ENCODE measurements at places on chromosomes 1 and 21.

- peak; percentile 6 for DNase-seq
Observed at GRCh38 chr1:179036844-179037465, 11.3 kb downstream of the FAM20B start.

DNA sequence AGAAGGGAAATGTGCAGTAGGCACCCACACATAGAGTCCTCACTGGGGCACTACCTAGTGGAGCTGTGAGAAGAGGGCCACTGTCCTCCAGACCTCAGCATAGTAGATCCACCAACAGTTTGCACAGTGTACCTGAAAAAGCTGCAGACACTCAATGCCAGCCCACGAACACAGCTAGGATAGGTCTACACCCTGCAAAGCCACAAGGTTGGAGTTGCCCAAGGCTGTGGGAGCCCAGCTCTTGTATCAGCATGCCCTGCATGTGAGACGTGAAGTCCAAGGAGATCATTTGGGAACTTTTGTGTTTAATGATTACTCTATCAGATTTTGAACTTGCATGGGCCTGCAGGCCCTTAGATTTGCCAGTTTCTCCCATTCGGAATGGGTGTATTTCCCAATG, 299.4 kb upstream of the OLFM3 start:
- no peak for DNase-seq

GRCh38 chr1:244118109-244118761, 67.2 kb downstream of the ZBTB18 start:
- no peak for DNase-seq

DNA sequence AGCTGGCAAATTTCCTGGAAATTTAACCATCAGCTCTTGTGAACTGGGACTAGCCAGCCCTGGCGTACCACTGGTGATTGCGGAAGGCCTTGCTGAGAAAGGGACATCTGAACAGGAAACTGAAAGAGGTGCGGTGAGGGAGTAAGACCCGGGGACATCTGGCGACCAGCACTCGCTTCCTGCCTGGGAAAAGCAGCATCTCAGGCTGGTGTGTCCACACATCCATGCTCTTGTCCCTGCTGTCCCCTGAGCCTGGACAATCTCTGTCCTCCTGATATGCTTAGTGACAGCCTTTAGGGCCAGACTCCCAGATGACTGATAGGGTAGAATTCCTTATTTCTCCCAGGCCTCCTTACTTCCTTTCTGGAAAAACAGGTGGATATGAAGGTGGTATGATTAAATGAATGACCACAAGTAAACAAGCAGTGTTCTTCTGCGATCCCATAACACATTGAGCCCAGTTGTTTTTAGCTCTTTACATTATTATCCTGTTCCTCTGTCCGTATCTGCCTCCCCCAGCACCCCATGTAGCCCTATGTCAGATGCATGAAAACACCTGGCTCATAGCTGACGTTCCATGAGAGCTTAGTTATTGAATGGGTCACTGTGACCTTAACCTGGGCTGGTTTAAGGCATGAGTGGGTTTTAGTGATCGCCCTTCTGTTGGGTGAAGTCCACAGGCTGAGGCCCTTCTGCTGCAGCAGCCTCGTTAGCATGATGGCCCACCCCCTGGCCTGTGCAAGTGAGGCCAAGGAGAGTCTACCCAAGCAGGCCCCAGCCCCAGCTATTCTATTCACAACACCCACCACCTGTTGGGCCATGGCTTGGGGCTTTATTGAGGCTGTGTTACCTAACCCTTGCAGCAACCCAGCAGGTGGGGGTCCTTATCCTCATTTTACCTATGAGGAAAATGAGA, 76.1 kb upstream of the GADD45A start:
- DNase-seq: no peak

GRCh38 chr1:11784256-11784992, 21.3 kb downstream of the MTHFR start:
- no peak for DNase-seq

GRCh38 chr21:34276711-34277425, 86.9 kb upstream of the KCNE2 start:
- DNase-seq: peak; percentile 11

GRCh38 chr1:68107771-68108170, 57.3 kb upstream of the DIRAS3 start:
- DNase-seq: no peak

DNA sequence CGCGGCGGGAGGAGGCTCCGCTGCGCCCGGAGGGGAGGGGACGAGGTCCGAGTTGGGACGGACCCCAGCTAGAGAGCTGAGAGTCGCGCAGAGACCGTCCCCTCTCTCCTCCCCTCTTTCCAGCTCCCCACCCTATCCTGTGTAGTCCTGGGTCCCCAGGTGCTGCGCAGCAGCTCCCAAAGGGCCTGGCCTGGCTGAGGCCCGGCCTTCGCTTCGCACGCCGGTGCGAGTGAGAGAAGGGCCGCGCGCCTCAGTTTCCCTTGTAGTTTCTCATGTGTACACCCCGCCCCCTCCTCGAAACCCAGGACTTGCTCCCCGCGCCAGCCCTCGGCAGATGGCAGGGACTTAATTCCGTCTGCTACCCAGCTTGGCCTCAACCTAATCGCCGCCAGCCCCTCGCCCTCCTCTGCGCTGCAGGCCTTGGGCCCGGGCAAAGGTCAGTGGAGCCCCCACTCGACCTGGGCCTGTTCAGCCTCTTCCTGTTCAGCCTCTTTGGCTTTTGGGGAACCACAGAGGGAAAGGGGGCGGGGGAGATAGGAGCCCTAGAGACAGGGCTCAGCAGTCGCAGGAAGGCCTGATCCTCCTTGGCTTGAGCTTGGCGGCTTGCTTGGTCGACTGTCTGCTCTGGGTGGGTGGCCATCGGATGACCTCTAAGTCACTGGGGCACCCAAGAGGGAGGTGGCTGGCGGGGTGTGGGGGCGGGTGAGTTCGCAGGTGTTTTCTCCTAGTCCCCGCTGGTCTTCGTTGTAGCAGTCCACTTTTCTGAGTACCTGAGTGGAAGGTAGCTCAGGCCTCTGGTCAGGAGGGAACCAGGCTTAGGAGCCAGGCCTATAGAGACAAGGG, 1.0 kb downstream of the ZNF687 start:
- DNase-seq: peak; percentile 37

DNA sequence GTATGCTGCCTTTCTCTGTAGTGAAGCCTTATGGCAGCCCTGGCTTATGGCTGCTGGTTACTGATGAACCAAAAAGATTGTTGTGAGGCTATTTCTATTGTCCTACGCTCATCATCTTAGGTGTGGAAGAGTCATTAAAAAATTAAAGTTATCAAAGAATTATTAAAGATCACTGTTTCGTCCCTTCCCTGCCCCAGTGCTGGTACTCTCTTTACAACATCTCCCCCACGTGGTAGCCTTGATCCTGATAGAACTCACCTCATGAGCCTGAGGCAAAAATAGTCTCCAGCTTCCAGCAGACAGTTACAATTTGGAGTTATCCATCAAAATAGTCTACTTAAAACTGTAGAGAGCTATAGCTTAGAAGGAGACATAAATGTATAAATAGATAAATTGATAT, 201.5 kb downstream of the S1PR1 start:
- no peak for DNase-seq

DNA sequence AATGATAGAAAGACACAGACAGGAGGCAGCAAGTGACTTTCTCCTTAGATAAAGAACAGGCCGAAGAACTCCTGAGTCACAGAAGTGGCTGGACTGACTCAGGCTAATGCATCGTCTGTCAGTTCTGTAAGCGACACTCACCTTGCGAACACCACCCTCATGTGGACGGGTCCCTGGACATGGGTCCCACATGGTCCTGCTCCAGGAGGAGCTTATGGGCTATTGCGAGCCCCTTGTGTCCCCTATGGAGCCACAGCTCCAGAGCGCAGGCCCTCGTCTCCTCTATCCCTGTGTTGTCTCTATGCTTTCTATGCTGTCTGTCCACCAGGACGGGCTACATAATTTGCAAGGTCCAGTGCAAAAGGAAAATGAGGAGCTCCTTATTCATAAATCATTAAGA, 85.8 kb downstream of the TRABD2B start:
- DNase-seq: no peak
